ENCODE measurements at places on chromosomes 1 and 21. TPM values are rescaled to one million over a fixed set of nuclear protein-coding genes. Genes with fewer than 3 reads are reported as not detected.

CENPF gene
- total RNA-seq: 6.4 TPM

HPCAL4 gene
- total RNA-seq: 0.49 TPM

- no peak for DNase-seq
- H3K27ac ChIP-seq: peak overlapping the region; percentile 60
- H3K4me1 ChIP-seq: peaks cover 20% of the 10 kb centered on the region
- no peaks in the 10 kb centered on the region for H3K36me3 ChIP-seq
These were observed 12.7 kb upstream of the WDR26 start for GRCh38 chr1:224447251-224447650.

DNA sequence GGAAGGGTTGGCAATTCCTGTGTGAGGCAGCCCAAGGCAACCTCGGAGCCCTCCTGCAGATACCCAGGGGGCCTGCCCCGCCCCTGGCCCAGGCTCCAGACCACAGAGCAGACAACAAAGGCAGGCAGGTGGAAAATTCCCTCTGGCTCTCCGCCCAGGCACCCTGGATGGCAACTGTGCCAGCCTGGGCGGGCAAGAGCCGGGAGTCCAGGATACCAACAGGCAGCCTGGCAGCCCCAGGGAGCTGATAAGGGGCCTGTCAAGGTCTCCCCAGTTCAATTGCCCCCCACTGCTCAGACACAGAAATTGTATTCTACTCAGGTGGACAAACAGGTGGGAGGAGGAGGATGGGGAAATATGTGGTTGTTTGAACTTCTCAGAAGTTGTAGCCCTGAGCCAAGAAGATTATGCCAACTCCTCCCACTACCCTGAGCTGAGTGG lies 15.4 kb upstream of the GPR37L1 start:
- H3K27ac ChIP-seq: no peak overlapping the region
- no peak for DNase-seq
- no peak overlapping the region for H3K4me3 ChIP-seq
- H3K27me3 ChIP-seq: no peaks in the 10 kb centered on the region
- H3K36me3 ChIP-seq: no peaks in the 10 kb centered on the region

GRCh38 chr1:28147264-28148094 lies 29.0 kb downstream of the PTAFR start:
- H3K27me3 ChIP-seq: no peaks in the 10 kb centered on the region
- H3K4me3 ChIP-seq: no peak overlapping the region
- H3K36me3 ChIP-seq: no peaks in the 10 kb centered on the region
- no peaks in the 10 kb centered on the region for H3K4me1 ChIP-seq
- no peak for DNase-seq

GRCh38 chr1:222466150-222466865 lies 81.6 kb downstream of the HHIPL2 start:
- H3K27ac ChIP-seq: peak overlapping the region; percentile 77
- H3K4me1 ChIP-seq: peaks cover 8% of the 10 kb centered on the region
- no peaks in the 10 kb centered on the region for H3K27me3 ChIP-seq
- H3K36me3 ChIP-seq: no peaks in the 10 kb centered on the region

DNA sequence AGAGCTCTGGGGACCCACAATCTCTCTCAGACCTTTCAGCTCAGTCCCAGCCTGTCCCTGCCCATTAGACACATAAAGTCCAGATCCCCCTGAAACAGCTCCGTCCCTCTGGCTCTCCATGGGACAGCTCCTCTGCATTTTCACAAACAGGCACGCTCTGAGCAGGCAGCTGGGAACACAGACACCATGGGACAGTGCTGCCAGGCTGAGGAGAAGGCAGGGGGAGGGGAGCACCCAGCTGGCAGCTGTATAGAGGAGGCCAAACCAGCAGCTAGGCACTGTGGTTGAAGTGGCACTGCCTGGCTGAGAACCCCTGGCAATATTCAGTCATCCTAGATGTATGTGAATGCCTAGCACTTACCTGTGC lies 2.0 kb downstream of the TMEM63A start:
- DNase-seq: no peak
- H3K27me3 ChIP-seq: no peaks in the 10 kb centered on the region
- H3K27ac ChIP-seq: peak overlapping the region; percentile 92
- no peaks in the 10 kb centered on the region for H3K36me3 ChIP-seq

UBXN11 gene
- 7.1 TPM for total RNA-seq

RNU1-3 gene
- 19,908 TPM for total RNA-seq

DNA sequence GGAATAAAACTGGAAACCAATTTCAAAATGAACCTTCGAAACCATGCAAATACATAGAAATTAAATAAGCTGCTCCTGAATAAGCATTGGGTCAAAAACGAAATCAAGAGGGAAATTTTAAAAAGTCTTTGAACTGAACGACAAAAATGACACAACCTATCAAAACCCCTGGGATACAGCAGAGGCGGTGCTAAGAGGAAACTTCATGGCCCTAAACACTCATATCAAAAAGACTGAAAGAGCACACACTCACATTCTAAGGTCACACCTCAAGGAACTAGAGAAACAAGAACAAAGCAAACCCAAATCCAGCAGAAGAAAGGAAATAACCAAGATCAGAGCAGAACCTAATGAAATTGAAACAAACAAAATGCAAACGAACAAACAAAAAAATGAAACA lies 85.2 kb upstream of the CDC42BPA start:
- no peak for DNase-seq
- no peaks in the 10 kb centered on the region for H3K4me1 ChIP-seq
- no peak overlapping the region for H3K27ac ChIP-seq
- no peaks in the 10 kb centered on the region for H3K36me3 ChIP-seq
- no peak overlapping the region for H3K4me3 ChIP-seq

- DNase-seq: no peak
- H3K36me3 ChIP-seq: no peaks in the 10 kb centered on the region
- H3K27me3 ChIP-seq: no peaks in the 10 kb centered on the region
- H3K4me3 ChIP-seq: no peak overlapping the region
- H3K4me1 ChIP-seq: no peaks in the 10 kb centered on the region
These were observed 1.6 kb downstream of the CD84 start for GRCh38 chr1:160577671-160578070.

OR2AK2 gene
- not detected for total RNA-seq

DNA sequence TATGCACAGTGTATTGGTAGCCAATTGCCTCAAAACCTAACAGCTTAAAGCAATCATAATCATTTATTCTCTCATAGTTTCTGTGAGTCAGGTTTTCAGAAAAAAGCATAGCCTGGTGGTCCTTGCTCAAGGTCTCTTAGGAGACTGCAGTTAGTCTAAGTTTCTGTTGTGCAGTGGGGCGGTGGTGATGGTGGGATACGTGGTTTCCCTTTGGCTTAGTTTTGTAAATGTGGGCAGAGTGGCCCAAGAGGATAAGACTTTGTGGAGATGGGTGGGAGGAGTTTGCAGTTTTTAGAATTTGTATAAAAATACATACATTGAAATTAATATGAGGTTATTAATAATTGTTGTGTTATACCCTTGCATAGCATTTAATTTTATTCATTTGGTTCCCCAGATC lies 68.6 kb downstream of the NOS1AP start:
- no peaks in the 10 kb centered on the region for H3K36me3 ChIP-seq
- no peaks in the 10 kb centered on the region for H3K4me1 ChIP-seq
- no peaks in the 10 kb centered on the region for H3K27me3 ChIP-seq
- H3K27ac ChIP-seq: no peak overlapping the region

DNA sequence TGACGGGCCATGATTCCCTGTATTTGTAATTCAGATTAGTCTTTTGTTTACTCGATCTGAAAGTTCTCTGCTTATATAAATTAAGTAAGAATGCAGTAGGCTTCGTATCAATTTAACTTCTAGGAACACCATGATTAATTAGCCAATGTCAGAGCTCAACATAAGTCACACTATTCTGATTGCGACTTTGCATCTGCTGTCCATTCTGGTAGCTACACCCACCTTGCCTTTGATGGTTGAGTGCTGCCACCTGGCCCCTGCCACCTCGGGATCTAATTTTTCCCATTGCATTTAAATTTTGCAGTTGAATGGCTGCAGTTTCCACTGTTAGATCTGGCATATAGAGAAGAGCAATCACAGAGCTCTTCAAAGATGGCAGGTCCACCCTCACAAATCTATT lies 140.0 kb downstream of the LTN1 start:
- no peaks in the 10 kb centered on the region for H3K36me3 ChIP-seq
- peaks cover 4% of the 10 kb centered on the region for H3K4me1 ChIP-seq
- H3K27me3 ChIP-seq: no peaks in the 10 kb centered on the region
- no peak overlapping the region for H3K4me3 ChIP-seq
- DNase-seq: no peak

- H3K36me3 ChIP-seq: no peaks in the 10 kb centered on the region
- no peak overlapping the region for H3K4me3 ChIP-seq
- H3K4me1 ChIP-seq: no peaks in the 10 kb centered on the region
- no peak for DNase-seq
- no peak overlapping the region for H3K27ac ChIP-seq
These were observed 9.0 kb downstream of the MYOM3 start for GRCh38 chr1:24102961-24103360.

DNA sequence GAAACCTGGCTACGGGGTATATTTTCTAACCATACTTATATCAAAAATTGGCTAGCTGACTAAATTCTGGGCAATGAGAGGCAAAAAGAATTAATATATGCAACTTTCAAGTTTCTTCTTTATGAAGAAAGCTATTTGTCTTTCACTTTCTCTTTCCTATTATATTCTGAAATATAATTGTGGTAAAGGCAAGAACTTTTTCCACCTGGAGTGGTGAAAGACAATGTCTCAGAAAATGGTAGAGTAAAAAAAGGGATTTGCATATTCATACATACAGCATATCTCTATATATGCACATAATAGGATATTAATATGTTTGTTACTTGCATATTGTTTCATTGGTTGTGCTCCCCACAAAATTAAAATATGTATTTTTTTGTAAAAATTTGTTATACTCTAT lies 793.8 kb downstream of the PLA2G4A start:
- H3K27ac ChIP-seq: no peak overlapping the region
- no peak overlapping the region for H3K4me3 ChIP-seq
- no peaks in the 10 kb centered on the region for H3K4me1 ChIP-seq
- no peaks in the 10 kb centered on the region for H3K36me3 ChIP-seq

DNA sequence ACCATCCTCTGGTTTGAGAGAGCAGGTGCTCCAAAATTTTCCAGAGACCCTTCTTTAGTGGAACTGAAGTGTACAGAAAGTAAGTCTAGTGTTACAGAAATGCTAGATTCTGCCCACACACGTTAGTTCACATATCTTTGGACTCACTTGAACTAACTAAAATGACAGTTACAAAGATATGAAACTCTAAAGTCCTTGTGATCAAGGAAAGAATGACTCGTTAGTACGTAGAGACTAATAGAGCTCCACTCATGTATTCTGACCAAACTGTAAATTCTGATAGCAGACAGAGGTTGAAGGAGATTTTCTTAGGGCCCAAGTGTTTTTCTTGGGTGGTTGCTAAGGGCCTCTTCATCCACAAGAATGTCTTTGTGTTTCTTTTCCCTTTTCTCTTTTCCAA lies 491.5 kb upstream of the B3GALT2 start:
- H3K27ac ChIP-seq: no peak overlapping the region
- H3K27me3 ChIP-seq: no peaks in the 10 kb centered on the region
- DNase-seq: no peak
- H3K4me3 ChIP-seq: no peak overlapping the region

- H3K4me1 ChIP-seq: peaks cover 23% of the 10 kb centered on the region
- H3K27me3 ChIP-seq: no peaks in the 10 kb centered on the region
- no peaks in the 10 kb centered on the region for H3K36me3 ChIP-seq
- DNase-seq: no peak
- H3K27ac ChIP-seq: peak overlapping the region; percentile 94
These were observed 504 bp downstream of the PHTF1 start for GRCh38 chr1:113758631-113759332.

DNA sequence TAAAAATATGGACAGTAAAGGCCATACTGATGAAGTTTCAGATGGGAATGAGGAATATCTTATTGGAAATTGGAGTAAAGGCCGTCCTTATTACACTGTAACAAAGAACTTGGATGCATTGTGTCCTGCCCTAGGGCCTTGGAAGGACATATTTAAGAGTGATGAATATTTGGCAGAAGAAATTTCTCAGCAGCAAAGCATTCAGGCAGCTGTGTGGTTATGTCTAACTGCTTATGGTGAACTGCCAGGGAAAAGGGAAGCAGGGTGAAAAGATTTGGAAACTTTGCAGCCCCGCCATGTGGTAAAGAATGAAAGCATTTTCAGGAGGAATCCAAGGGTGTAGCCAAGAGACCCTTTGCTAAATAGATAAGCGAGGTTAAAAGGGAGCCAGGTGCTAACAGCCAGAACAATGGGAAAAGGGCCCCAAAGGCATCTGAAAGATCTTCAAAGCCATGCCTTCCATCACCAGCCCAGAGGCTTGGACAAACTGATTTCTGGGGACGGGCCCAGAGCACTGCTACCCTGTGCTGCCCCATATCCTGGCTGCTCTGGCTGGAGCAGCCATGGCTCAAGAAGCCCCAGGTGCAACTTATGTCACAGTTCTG lies 200.0 kb downstream of the PTPRU start:
- H3K36me3 ChIP-seq: no peaks in the 10 kb centered on the region
- DNase-seq: no peak
- H3K4me3 ChIP-seq: no peak overlapping the region
- H3K4me1 ChIP-seq: no peaks in the 10 kb centered on the region
- no peaks in the 10 kb centered on the region for H3K27me3 ChIP-seq

DNA sequence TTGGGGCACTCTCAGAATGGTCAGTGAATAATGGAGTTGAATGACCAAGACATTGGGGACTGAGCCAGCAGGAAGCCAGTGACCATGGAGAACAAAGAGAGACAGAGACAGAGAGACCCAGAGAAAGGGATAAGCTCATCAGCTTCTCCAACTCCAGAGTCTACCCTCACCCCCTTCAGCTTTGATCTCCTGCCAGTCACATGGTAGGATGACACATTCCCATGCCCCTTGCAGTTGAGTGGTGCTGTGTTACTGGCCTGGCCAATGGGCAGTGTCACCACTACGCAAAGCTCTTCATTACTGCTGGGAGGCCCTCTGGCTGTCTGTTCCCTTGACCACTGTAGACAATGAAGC lies 643.5 kb downstream of the AJAP1 start:
- no peak for DNase-seq
- no peaks in the 10 kb centered on the region for H3K36me3 ChIP-seq
- H3K4me1 ChIP-seq: peaks cover 13% of the 10 kb centered on the region
- no peak overlapping the region for H3K4me3 ChIP-seq
- no peaks in the 10 kb centered on the region for H3K27me3 ChIP-seq

DNA sequence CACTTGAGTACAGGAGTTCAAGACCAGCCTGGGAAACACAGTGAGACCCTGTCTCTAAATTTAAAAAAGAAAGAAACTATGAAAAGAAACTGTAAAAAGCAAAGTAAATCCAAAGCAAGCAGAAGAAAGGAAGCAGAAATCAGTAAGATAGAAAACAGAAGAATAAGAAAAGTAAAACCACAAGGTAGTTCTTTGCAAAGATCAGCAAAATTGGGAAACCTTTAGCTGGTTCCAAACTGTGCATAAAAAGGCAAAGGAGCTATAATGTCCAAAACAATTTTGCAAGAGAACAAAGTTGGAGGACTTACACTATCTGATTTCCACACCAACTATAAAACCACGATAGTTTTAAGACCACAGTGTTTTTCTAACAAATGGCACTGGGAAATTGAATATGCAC lies 218.8 kb downstream of the RPS6KC1 start:
- H3K4me1 ChIP-seq: no peaks in the 10 kb centered on the region
- H3K27ac ChIP-seq: no peak overlapping the region
- H3K27me3 ChIP-seq: no peaks in the 10 kb centered on the region
- H3K4me3 ChIP-seq: no peak overlapping the region
- H3K36me3 ChIP-seq: no peaks in the 10 kb centered on the region

Measured in vagina (tissue), 2 donors.